Esophagus muscularis mucosa (tissue), 4 donors: ENCODE measurements at places on chromosomes 5 and 9. TPM values are rescaled to one million over a fixed set of nuclear protein-coding genes. Genes with fewer than 3 reads are reported as not detected.

Gene STING1
- 22.0 TPM for total RNA-seq

Gene CCNI2
- total RNA-seq = not detected

Gene ARSI
- total RNA-seq = 5.8 TPM

Gene TEX48
- not detected for total RNA-seq

Gene ZDHHC11
- 10.0 TPM for total RNA-seq

Gene FAM221B
- not detected for total RNA-seq

Gene SCGB3A2
- total RNA-seq = not detected

DNA sequence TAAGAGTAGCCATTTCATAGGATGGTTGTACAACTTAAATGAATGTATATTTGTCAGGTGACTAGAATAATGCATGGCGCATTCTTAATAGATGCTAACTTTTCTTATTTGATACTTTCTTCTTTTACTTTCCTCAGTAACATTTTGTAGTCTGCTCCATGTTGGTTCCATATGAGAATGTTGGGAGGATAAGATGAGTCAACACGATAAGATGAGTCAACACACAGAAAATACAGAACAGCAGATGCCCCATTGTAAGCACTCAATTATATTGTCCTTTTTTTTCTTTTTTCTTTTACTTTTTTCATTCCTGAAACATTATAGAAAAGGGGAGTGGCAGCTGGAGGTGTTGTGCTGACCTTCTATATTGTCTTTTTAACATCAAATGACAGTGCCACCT lies 92.3 kb upstream of the SPATA31C2 start:
- no peaks in the 10 kb centered on the region for H3K36me3 ChIP-seq
- no peaks in the 10 kb centered on the region for H3K27me3 ChIP-seq
- no peak for DNase-seq
- no peak overlapping the region for H3K27ac ChIP-seq

GRCh38 chr5:7822449-7822848 lies 28.5 kb downstream of the CFAP90 start:
- H3K27me3 ChIP-seq = no peaks in the 10 kb centered on the region
- H3K4me3 ChIP-seq = no peak overlapping the region
- peaks cover 15% of the 10 kb centered on the region for H3K36me3 ChIP-seq

- no peak for DNase-seq
- H3K36me3 ChIP-seq = peaks cover 33% of the 10 kb centered on the region
Measured at GRCh38 chr5:149337736-149338135, 7.6 kb upstream of the GRPEL2 start.

DNA sequence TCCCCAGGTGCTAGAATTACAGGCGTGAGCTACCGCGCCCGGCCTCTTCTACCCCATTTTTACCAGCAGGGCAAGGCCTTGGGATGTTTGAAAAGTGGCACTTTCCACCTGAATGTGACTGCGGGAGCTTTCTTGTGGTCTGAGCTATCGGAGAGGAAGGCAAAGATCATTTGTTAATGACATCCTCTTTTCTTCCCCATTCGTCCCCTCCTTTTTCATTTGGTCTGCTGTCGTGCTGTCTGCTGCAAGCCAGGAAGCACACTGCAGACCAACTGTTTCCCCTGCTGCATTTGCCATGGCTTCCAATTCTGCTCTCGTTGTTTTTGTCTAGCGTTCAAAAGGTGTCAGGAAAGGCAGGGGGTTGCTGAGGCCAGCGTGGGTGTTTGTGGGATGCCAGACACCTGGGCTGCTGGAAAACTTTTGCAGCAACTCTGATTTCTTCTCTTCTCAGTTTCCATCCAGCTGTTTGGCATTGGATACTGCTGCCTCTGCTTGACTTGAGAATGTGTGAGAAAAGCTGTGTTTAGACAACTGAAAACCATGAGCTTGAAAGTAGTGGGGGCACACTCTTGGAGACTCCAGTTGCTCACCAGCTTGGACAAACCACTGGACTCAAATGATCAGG lies 196.4 kb upstream of the MSX2 start:
- H3K27ac ChIP-seq = no peak overlapping the region
- H3K4me1 ChIP-seq = no peaks in the 10 kb centered on the region
- H3K4me3 ChIP-seq = no peak overlapping the region
- H3K27me3 ChIP-seq = no peaks in the 10 kb centered on the region

DNA sequence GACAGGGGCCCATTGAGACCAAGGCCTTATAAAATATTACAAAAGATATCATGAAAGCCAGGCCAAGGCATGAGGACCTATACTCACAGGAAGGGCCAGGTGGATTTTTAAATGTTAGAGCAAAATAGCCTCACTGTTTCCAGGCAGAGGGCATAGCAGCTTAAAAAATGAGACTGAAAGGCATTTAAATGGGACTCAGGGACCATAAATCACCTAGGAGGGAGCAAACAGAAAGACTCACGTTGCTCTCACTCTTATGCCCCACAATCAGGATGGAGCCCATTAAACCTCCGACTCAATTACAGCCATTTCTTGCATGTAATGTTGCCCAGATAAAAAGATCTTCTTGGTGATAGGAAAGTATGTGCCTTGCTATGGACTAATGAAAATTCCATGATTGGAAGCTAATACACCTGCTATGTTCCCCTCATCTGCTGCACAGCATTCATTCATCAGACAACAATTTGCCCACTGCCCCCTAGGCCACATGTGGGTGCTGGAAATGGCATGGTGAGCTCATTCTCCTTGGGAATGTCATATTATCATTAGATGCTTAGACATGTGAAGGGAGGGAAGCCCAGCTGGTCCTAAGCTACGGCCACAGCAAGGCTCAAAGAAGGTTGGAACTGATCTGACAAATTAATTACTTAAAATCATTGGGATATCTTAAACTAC lies 128.6 kb upstream of the GRIA1 start:
- no peak overlapping the region for H3K4me3 ChIP-seq
- H3K27me3 ChIP-seq = no peaks in the 10 kb centered on the region
- no peaks in the 10 kb centered on the region for H3K4me1 ChIP-seq
- no peak for DNase-seq
- no peak overlapping the region for H3K27ac ChIP-seq

GRCh38 chr5:72920690-72921502 lies 34.9 kb upstream of the FCHO2 start:
- H3K27ac ChIP-seq = no peak overlapping the region
- H3K4me3 ChIP-seq = no peak overlapping the region
- H3K4me1 ChIP-seq = no peaks in the 10 kb centered on the region

DNA sequence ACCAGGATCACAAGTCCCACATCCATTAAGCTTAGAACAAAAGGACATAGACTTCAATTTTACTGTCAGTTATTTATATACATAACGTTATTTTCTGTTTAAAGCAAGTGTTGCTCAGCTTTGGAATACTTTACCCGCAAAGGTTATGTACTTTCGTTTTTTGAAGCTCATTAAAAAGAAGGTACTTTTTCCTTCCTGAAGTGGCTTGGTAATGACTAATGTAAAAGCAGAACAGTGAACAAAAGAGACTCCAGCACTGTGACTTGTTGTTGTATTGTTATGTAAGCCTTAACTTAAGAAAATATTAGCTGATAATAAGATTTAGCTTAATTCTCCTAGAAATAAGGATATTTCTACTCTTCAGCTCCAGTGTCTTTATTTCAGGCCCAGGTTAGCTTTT lies 97.3 kb upstream of the SLCO6A1 start:
- no peak overlapping the region for H3K4me3 ChIP-seq
- no peaks in the 10 kb centered on the region for H3K36me3 ChIP-seq
- no peaks in the 10 kb centered on the region for H3K4me1 ChIP-seq
- DNase-seq = no peak
- H3K27ac ChIP-seq = no peak overlapping the region
- H3K27me3 ChIP-seq = no peaks in the 10 kb centered on the region

GRCh38 chr5:155983954-155984353 lies 343.0 kb upstream of the SGCD start:
- H3K4me3 ChIP-seq = no peak overlapping the region
- DNase-seq = no peak
- no peaks in the 10 kb centered on the region for H3K36me3 ChIP-seq

DNA sequence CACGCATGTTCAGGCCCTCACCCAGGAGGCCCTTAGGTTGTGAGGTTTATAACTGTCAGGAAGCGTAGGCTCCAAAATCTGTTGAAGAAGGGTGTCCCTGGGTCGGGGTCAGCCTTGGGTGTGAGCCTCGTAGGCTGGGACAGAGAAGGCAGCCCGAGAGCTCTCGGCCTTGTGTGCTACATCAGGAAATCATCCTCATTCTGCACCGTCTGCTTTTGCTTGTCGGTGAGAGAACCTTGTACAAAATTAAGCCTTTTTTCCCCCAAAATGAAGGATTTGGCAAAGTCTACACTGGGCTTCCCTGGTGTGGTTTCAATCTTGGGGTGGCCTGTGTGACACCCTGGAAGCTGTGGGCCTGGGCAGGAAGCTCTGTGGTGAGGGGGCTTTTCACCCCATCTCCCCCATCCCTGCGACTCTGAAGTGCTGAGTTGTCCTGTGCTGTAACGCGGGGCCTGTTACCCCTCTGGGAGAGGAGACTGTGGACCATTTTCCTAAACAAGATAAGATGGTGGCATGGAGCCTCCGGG lies 55.3 kb downstream of the AHRR start:
- H3K36me3 ChIP-seq = no peaks in the 10 kb centered on the region
- H3K27ac ChIP-seq = no peak overlapping the region
- peak; percentile 66 for DNase-seq
- peaks cover 21% of the 10 kb centered on the region for H3K4me1 ChIP-seq

GRCh38 chr9:34929506-34930102 lies 28.5 kb upstream of the PHF24 start:
- no peaks in the 10 kb centered on the region for H3K4me1 ChIP-seq
- H3K27ac ChIP-seq = no peak overlapping the region
- no peak overlapping the region for H3K4me3 ChIP-seq

- no peaks in the 10 kb centered on the region for H3K4me1 ChIP-seq
- H3K27ac ChIP-seq = no peak overlapping the region
- no peak for DNase-seq
- H3K27me3 ChIP-seq = no peaks in the 10 kb centered on the region
Measured at GRCh38 chr9:111253742-111254437, 76.1 kb downstream of the OR2K2 start.

- H3K4me3 ChIP-seq = no peak overlapping the region
- no peaks in the 10 kb centered on the region for H3K4me1 ChIP-seq
- no peaks in the 10 kb centered on the region for H3K27me3 ChIP-seq
- H3K36me3 ChIP-seq = no peaks in the 10 kb centered on the region
- H3K27ac ChIP-seq = no peak overlapping the region
- DNase-seq = no peak
Measured at GRCh38 chr9:128006332-128006996, 25.7 kb upstream of the EEIG1 start.

- no peaks in the 10 kb centered on the region for H3K36me3 ChIP-seq
- no peaks in the 10 kb centered on the region for H3K4me1 ChIP-seq
- no peak overlapping the region for H3K27ac ChIP-seq
- no peak overlapping the region for H3K4me3 ChIP-seq
- no peak for DNase-seq
Measured at GRCh38 chr9:117355542-117355941, 59.3 kb downstream of the ASTN2 start.

GRCh38 chr5:95822043-95822541 lies 434 bp downstream of the GLRX start:
- DNase-seq = peak; percentile 93
- no peaks in the 10 kb centered on the region for H3K27me3 ChIP-seq
- H3K4me1 ChIP-seq = peaks cover 66% of the 10 kb centered on the region
- peak overlapping the region; percentile 84 for H3K27ac ChIP-seq
- H3K36me3 ChIP-seq = no peaks in the 10 kb centered on the region

DNA sequence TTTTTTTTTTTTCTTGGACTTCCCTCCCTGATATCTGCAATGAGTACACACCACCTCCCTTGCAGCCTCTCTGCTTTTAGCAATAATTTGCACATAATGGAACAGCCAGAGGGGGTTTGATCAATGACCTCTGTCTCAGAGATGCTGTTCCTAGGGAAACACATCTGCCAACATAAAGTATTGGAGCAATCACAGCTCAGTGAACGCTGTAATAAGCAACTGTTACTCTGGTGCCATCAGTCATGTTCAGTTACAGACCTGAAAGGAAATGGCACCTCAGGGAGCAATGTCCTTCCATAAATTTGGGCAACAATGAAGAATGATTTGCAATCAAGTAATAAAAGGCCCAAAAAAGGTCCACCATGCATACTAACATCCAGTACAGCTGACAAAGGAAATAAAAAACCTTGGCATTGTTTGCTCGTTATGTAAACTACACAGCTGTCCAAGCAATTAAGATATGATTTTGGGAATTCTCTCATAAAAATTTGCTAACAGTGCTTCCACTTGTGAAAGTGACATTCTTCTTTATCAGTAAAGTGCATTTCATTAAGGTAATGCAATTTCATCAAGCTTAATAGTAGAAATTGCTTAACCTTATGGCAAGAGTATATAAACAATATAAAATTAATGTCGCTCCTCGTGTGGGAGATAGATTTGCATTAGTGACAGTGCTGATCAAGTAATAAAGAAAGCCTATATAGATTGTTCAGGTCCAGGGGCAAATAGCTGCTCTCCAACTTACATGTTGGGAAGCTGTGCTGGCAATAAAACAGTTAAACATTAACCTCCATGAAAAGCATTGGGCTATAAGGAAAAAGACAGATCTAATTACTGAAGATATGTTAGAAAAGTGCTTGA lies 167.8 kb downstream of the RASEF start:
- H3K27ac ChIP-seq = no peak overlapping the region
- H3K4me1 ChIP-seq = no peaks in the 10 kb centered on the region

GRCh38 chr9:126607731-126608130 lies 6.0 kb upstream of the LMX1B start:
- no peak overlapping the region for H3K27ac ChIP-seq
- H3K4me3 ChIP-seq = no peak overlapping the region
- DNase-seq = no peak
- no peaks in the 10 kb centered on the region for H3K36me3 ChIP-seq
- peaks cover 5% of the 10 kb centered on the region for H3K27me3 ChIP-seq

DNA sequence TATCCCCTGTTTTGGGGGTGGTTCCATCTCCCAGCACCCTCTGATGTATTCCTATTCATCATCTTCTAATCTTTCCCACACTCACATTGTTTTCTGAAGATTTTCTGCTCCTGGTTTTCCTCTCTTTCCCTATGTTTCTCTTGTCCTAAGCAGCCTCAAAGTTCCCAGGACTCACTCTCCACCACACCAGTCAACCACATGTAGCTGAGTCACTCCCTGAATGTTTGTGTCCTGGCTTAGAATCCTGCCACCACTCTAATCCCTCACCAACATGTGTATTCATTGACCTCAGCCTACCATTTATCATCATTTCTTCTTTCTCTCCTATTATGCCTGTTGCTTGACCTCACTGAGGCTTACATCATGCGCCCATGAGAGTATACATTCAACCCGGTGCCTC lies 282.4 kb upstream of the ADAMTS16 start:
- no peak for DNase-seq
- H3K27me3 ChIP-seq = no peaks in the 10 kb centered on the region
- H3K4me3 ChIP-seq = no peak overlapping the region
- no peak overlapping the region for H3K27ac ChIP-seq
- H3K36me3 ChIP-seq = no peaks in the 10 kb centered on the region

GRCh38 chr5:174987443-174988012 lies 263.1 kb downstream of the MSX2 start:
- no peak overlapping the region for H3K27ac ChIP-seq
- peak; percentile 60 for DNase-seq
- peaks cover 5% of the 10 kb centered on the region for H3K4me1 ChIP-seq
- H3K27me3 ChIP-seq = no peaks in the 10 kb centered on the region
- no peaks in the 10 kb centered on the region for H3K36me3 ChIP-seq
- H3K4me3 ChIP-seq = no peak overlapping the region
